HCEC 1CT (cell line): ENCODE measurements at places on chromosomes 5 and 9.

DNA sequence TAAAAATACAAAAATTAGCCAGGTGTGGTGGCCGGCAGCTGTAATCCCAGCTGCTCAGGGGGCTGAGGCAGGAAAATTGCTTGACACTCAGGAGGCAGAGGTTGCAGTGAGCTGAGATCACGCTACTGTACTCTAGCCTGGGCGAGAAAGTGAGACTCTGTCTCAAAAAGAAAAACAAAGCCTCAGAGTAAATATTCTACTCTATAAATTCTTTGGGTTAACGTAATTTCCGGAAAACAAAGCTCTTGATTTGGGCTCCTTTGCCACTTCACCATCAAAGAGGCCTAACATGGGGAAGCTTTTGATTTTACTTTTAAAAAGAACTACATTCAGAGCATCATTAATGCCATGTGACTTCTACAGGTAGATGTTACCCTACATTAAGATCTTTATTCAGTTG lies 103.1 kb downstream of the SERINC5 start:
- DNase-seq: no peak

GRCh38 chr9:77224746-77225312 lies 47.5 kb downstream of the VPS13A start:
- DNase-seq: peak; percentile 71

GRCh38 chr9:104725014-104725413 lies 22.5 kb upstream of the NIPSNAP3A start:
- no peak for DNase-seq

DNA sequence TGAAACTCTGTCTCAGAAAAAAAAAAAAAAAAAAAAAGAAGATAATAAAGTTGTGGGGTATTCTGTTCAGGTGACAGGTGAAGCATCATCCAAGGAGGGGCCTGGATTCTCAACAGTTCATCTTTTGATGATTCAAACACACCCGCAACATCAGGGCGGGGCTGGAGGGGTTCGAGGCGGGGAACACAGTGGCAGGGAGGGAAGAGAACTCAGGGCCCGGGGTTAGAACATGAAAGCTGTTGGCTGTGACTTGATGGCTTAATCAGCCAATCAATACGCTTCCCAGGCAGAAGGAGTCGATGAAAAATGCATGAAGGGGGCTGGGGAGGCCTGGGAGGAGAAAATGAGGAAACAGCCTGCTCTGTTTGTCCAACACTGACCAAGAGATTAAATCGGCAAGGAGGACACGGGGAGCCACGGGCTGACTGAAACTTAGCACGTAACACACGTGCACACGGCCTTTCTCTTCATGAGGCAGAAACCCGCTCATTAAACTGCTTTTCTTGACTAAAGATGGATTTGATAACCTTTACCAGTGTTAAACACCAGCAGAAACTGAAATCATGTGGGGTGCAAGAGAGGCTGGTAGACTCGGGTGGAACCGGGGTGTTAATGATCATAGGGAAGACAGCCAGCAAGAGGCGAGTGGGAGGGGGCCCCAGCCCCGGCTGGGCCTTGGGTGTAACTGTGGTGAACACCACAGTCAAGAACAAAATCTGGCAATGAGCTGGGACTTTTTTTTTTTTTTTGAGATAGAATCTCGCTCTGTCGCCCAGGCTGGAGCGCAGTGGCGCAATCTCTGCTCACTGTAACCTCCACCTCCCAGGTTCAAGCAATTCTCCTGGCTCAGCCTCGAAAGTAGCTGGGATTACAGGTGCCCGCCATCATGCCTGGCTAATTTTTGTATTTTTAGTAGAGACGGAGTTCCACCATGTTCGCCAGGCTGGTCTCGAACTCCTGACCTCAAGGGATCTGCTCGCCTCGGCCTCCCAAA lies 105.7 kb upstream of the RAPGEF1 start:
- DNase-seq: no peak

DNA sequence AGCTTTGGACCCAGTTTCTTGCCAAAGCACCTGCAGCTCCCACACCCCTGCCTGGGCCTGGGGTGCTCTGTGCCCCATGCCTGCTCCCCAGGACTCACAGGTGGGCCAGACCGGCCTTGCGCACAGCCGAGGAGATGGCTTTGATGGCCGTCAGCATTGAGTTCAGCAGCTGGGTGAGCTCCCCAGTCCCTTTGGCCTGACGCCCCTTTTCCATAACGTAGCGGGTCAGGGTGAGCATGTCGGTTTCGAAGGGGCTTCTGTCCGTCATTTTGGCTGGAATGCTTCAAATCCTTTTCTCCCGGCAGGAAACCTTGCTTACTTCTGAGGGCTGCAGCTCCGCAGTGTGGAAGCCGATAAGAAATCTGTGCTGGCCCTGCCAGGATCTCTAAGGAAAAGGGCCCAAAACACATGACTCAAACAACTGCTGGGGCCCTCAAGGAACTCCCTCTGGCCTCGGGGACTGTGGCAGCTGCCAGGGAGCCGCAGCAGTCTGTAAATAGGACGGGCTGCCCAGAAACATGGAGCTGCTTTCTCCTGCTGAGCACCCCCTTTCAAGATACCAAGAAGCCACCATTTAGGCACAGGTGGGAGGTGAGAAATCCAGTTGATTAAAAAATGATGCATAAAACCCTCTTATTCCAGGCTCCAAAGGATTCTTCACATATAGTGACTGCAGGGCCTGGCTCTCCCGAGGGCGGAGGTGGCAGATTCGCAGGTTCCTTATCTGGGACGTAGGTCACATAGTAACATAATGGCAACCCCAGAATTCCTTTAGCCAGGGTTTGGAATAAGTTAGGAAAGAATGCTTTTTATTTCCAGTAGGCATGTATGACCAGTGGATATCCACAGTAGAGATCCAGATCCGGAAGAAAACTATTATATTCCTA lies at the start of gene FBP2:
Gene FBP2, minus strand, starts transcription at position 366 of the 887 bp plus-strand sequence. Its CDS starts 98 bp downstream, at position 268.
- no peak for DNase-seq

DNA sequence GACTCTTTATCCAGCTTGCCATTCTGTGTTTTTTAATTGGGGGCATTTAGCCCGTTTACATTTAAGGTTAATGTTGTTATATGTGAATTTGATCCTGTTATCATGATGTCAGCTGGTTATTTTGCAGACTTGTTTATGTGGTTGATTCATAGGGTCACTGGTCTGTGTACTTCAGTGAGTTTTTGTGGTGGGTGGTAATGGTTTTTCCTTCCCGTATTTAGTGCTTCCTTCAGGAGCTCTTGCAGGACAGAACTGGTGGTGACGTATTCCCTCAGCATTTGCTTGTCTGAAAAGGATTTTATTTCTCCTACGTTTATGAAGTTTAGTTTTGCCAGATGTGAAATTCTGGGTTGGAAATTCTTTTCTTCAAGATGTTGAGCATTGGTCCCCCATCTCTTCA lies 381.1 kb downstream of the MAN2A1 start:
- peak; percentile 23 for DNase-seq

DNA sequence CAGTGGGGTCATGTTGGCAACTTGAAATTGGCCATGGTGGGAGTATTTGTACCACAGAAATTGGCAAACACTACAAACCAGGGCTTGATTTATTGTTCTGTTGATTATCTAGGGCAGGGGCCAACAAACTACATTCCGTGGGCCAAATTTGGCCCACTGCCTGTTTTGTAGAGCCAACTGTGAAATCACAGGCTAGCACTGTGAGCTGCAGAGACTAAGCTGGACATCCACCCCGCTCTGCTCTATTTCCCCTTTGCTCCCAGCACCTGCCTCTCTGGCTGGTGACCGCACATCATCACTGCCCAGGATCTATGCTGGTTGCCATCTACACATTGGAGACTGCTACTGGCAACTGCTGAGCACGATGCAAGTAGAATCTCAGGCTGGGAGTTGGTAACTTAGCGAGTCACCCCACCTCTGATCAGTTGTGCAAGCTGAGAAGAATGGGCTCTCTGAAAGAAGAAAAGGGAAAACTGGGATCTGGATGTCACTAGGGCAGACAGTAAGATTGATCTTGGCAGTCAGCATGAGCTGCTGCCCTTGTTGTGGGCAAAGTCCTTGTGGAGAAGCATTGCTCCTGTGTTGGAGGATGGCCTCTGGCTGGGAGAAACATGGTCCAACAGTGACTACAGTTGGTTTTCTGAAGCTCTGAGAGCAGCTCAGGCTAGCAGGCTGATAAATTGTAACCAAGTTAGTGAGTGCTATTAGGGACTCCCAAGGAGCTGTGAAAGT lies 144.7 kb upstream of the RAD23B start:
- DNase-seq: no peak
